Activated CD4-positive, alpha-beta T cell treated with anti-CD3 and anti-CD28 coated beads, Interleukin-2, amount 50 U/mL, for 24 hours (primary cell): ENCODE measurements at places on chromosomes 1 and 21.

DNA sequence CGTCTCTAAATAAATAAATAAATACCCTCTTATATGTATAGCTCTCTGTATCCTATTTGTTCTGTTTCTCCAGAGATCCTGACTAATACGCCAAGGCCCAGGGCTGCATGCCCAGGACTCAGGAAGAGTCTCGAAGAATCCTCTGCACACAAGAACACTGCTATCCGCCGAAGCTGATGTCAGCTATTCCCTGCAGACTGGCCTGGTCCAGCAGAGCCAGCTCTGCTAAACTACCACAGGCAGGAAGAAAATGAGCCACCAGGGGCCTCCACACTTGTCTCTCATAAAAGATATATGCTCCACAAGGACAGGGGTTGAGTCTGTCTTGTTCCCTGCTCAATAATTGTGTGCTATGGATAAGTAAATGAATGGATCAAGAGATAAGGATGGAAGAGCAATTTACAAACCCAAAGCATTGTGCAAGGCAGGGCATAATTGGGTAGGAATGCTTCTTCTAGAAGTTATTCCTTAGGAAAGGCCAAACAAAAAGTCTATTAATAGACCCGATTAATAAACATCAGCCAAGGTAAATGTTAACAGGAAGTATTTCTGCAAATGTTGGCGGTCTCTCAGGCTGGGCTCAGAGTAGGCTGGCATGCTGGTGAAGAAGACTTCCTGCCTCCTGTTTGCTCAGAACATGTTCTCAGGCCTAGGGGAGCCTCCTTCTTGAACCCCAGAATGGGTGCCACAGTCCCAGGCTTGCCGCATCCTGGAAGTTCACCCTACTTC lies 26.3 kb upstream of the MAN1C1 start:
- DNase-seq, result no peak

DNA sequence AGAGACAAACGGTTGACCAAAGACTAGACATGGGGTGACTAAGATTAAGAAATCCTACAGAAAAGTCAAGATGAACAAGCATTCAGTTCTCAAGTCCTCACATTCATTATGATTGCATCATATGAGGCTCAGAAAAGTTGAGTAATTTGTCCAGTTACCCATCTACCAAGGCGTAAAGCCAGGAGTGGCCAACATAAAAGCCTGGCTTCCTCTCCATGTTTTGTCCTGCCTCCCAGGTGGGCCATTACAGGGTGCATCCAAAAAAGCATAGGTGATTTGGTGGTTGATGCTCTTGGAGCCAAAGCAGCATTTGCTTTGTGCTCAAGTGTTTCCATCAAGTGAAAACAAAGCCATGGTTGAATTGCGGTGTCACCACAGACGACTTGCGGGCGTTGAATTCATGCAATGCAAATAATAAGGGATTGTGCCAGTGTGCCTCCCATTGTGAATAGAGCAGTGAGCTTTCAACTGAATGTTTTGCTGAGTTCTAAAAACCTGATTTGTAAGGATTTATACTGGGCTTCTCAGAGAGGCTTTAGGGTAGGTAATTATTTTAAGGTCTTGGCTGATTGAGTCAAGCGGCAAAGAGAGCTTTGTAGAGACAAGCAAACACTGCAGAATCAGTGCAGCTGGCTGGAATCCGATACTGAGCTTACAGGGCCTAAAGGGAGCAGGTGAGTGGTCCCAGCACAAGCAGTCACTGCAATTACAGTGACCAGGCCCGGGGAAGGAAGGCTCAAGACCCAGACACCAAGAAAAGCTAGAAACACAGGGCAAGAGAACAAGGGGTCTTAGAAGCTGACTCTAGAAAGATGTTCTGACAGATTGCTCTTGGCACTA lies 54.1 kb downstream of the KCNJ15 start:
- no peak for DNase-seq

- no peak for DNase-seq
Observed at GRCh38 chr1:172824209-172824608, 165.3 kb downstream of the FASLG start.

DNA sequence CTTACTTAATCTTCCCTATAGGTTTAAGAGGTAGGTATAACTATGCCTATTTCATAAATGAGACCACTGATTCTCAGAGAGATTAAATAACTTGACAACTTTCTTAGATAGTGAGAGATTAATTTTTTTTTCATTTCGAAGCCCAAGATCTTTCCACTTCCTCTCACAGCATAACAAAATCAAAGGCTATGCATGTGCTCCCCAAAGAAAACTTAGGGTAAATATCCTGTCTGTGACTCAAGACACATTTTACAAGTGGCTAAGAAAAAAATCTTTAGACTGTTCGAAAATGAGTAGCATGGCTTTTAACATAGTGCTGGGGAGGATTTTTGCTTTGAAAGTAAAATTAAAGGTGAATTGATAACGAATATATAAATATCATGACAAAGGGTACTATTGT lies 8.2 kb upstream of the C1orf141 start:
- DNase-seq, result no peak

- DNase-seq, result no peak
Observed at GRCh38 chr1:228146417-228147150, 3.1 kb upstream of the GJC2 start.

GRCh38 chr1:174040387-174040786 lies 18.2 kb upstream of the RC3H1 start:
- no peak for DNase-seq

DNA sequence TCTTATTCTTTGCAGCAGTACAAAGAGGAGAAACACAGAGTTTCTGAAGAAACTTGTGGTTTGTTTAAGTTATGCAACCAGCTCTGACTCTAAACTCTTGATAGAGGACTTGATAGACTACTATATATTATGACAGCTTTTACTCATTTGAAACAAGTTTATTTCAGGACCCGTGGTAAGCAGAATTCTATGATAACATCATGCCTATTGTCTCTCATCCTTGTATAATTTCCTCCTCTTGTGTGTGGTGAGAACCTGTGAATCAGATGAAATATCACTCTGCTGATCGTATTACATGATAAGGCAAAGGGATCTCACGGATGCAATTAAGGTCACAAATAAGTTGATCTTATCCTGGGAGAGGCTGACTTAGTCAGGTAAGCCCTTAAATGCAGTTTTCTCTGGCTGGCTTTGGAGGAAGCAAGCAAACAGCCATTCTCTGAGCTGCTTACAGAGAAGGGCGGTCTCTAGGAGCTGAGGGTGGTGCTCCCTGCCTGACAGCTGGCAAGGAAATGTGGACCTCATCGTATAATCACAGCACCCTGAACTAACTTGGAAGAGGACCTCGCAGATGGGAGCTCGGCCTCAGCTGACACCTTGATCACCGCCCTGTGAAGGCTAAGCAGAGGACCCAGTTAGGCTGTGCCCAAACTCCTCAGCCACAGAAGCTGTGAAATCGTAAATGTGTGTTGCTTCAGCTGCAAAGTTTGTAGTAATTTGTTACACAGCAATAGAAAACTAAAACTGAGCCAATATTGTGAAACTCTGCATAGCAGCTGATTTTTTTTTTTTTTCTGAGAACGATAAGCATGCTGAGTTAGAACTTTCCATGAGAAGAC lies 151.1 kb upstream of the DPT start:
- no peak for DNase-seq

DNA sequence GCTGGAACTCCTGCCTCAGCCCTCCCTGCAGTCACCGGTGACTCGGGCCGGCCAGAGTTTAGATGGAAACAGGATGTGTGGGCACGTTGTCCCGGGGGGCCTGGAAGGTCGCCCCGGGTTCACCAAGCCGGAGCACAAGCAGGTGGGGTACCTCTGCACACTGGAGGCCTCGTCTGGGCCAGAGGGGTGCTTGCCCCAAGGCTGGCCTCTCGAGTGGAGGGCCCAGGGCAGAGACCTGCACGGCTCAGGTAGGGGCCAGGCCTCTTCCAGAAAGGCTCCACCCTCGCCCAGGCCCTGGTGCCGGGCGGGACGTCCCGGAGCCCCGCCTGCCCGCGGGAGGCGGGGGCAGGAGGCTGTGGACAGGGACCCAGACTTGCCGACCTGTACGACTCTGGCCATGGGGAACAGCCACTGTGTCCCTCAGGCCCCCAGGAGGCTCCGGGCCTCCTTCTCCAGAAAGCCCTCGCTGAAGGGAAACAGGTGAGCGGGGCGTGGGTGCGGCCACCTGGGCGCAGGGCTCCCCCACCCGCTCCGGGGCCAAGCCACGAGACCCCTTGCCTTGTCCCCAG lies at the start of gene PLEKHN1:
Gene PLEKHN1 (plus strand): TSS at position 348 of the 569 bp plus-strand sequence. CDS start 50 bp downstream, at position 398.
- DNase-seq, result no peak

- DNase-seq, result no peak
Observed at GRCh38 chr21:40235528-40235927, 368.3 kb downstream of the PCP4 start.

DNA sequence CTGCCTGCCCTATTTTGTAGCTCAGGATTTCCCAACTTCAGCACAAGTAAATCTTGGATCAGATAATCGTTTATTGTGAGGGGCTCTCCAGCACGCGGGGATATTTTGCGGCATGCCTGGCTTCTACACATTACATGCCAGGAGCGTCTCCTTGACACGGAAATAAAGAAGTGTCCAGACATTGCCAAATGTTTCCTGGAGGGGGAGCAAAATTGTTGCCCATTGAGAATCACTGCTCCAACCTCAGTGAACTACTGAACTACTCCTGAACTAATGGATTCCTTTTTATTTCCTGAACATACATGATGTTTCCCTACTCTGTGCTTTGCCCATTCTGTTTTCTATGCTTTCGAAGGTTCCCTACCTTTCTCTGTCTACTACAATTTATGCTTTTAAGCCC lies 1359.1 kb upstream of the ADGRL2 start:
- DNase-seq, result no peak

GRCh38 chr1:191085121-191085520 lies 607.5 kb upstream of the BRINP3 start:
- no peak for DNase-seq

DNA sequence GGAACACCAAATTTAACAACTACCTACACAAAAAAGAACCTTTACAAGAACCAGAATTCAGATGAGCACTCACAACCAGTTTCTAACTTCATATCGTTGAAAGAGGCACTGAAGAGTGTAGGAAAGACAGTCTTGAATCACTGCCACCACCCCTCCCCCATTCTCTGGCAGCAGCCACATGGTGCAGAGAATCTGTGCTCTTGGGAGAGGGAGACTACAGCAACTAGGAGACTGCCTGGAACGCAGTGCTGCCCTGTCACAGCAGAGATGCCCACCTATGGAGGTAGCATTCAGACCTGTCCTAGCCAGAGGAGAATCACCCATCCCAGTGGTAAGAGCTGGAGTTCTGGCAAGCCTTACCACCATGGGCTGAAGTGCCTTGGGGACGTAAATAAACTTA lies 7.3 kb downstream of the CCN1 start:
- DNase-seq, result no peak

- no peak for DNase-seq
Observed at GRCh38 chr1:95572002-95572401, 338.0 kb downstream of the RWDD3 start.

- DNase-seq, result no peak
Observed at GRCh38 chr21:25562660-25563059, 44.6 kb downstream of the MRPL39 start.

DNA sequence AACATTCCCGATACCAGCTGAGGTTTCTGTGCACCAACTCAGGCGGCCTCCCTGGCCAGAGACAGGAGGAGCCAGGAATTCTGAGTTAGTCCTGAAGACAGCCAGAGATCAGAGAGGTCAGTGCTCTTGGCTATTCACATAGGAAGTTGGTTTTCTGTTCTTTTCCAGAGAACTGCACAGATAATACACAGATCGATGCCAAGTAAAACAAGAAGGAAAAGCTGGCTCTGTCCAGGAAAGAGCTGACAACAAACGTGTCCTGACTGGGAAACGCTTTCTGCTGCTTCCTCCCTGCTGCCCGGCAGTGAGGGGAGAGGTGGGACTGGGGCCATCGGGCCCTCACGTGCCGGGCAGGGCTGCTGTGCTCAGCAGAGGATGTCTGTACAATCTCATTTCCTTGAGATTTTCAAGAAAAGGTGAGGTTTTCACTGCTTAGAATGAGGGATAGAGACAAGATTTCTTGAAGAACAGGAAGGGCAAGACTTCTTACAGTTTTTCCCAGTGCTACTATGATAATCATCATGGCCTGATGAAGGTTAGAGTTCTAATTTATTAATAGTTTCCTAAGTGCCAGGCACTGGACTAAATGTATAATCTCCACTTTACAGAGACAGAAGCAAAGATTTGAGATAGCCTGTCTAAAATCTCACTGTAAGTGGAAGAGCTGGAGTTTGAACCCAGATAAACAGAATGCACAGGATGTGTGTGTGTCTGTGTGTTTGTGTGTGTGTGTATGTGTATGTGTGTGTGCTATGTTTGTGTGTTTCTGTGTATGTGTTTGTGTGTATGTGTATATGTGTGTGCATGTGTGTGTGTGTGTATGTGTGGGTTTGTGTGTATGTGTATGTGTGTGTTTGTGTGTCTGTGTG lies 211.0 kb upstream of the RAB4A start:
- DNase-seq, result no peak

DNA sequence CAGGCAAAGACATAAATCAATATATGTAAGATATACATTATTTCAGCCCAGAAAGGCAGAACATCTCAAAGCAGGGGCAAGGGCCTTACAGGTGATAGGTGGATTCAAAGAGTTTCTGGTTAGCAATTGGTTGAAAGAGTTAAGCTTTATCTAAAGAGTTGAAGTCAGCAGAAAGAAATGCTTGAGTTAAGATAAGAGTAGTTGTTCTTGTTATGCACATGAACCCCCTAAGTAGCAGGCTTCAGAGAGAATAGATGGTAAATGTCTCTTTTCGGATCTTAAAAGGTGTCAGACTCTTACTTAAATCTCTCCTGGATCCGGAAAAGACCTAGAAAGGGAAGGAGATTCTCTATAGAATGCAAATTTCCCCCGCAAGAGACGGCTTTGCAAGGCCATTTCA lies 8.3 kb upstream of the ZBTB40 start:
- no peak for DNase-seq

DNA sequence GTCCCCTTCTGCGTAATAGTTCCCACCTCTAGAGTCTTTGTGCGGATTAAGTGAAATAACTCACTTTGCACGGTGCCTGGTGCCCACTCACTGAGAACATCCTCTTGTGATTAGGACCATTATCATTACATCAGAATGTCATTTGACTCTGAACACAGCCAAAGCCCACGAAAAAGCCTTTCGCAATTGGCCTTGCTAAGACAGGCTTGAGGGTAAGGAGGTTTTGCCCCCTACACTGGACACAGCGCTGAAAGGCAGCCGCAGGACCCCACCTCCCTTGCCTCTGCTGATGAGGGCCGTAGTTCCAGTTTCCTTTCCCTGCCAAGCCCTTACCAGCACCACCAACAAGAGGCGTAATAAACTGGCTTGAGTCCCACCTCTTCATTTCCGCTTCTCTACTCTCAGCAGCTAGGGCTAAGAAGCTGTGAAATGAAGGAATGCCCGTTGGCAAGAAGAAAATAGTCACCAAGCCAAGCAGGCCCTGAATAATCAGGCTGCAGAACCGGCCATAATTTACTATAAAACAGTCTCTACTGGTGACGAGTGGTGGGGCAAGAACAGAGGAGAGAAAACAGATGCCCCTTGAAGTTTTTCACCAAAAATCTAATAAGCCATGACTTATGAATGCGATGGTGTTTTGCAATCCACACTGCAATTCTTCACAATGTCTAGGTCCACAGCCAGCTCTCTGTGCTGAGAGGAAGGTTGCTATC lies 53.1 kb downstream of the SH3GLB1 start:
- no peak for DNase-seq

GRCh38 chr1:234114648-234115307 lies 210.3 kb downstream of the SLC35F3 start:
- DNase-seq, result no peak
